ENCODE measurements at places on chromosomes 13 and 19. TPM values are rescaled to one million over a fixed set of nuclear protein-coding genes. Genes with fewer than 3 reads are reported as not detected.

DNA sequence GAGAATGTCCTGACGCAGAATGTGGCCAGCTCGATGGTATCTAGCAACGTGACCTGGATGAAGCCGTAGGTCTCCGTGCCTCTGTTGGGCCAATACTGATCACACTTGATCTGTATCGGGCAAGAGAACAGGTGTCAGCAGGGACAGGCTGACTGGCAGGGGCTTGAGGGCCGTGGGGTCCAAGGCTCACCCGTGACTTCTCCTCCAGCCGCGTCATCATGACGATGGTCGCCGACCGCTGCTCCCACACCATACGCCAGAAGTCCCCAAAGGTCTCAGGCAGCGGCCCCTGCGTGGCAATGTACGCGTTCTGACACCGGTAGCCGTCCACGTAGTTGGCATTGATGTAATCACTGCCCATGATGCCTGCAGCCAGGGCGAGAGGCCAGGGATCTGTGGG, 126.2 kb downstream of the PTPRS start:
- no peak overlapping the region for H3K27ac ChIP-seq
- H3K4me1 ChIP-seq, result peaks cover 3% of the 10 kb centered on the region
- no peaks in the 10 kb centered on the region for H3K27me3 ChIP-seq
- peaks cover 4% of the 10 kb centered on the region for H3K36me3 ChIP-seq
- H3K4me3 ChIP-seq, result no peak overlapping the region
- no peak for DNase-seq

DNA sequence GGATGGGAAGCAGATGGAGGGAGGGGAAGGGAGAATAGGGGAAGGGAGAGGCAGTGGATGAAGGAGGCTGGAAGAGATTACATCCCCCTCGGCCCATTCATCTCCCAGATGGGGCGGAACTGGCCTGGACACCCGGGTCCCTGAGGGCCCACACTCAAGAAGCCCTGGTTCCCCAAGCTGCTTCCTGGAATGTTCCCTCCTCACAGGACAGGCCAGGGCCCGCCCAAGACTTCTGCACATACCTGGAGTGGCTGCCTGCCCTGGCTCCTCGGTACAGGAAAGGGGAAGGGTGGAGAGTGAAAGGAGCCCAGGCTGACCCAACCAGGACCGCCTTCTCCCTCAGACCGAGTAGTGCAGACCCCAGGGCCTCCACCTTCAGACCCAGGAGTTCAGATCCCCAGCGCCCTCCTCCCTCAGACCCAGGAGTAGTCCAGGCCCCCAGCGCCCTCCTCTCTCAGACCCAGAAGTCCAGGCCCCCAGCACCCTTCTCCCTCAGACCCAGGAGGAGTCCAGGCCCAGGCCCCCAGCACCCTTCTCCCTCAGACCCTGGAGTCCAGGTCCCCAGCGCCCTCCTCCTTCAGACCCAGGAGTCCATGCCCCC, 489 bp downstream of the NTF4 start:
- no peak overlapping the region for H3K4me3 ChIP-seq
- no peak overlapping the region for H3K27ac ChIP-seq
- DNase-seq, result no peak
- H3K36me3 ChIP-seq, result no peaks in the 10 kb centered on the region
- peaks cover 50% of the 10 kb centered on the region for H3K27me3 ChIP-seq

DNA sequence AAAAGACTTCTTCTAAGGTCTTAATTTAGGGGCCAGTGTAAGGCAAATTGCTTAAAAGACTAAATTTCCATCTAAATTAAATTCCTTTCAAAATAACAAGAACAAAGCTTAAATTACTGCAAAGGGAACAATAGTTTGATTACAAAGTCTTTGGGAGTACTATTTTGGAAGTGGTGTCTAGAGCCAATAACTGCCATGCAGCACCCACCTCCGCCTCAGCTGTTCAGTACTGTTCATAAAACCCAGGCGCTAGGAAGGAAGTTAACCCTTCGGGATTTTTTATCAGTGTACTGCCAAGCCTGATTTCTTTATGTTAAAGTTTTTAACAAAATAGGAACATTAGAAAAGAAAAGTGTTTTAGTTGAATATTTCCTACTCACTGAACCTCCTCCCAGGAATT, 210.1 kb downstream of the LIG4 start:
- H3K27ac ChIP-seq, result no peak overlapping the region
- no peaks in the 10 kb centered on the region for H3K36me3 ChIP-seq
- H3K4me1 ChIP-seq, result no peaks in the 10 kb centered on the region

GRCh38 chr13:26585136-26585535, 27.7 kb downstream of the WASF3 start:
- H3K27ac ChIP-seq, result no peak overlapping the region
- no peaks in the 10 kb centered on the region for H3K4me1 ChIP-seq
- no peaks in the 10 kb centered on the region for H3K36me3 ChIP-seq
- H3K4me3 ChIP-seq, result no peak overlapping the region
- peaks cover 23% of the 10 kb centered on the region for H3K27me3 ChIP-seq
- DNase-seq, result no peak

DNA sequence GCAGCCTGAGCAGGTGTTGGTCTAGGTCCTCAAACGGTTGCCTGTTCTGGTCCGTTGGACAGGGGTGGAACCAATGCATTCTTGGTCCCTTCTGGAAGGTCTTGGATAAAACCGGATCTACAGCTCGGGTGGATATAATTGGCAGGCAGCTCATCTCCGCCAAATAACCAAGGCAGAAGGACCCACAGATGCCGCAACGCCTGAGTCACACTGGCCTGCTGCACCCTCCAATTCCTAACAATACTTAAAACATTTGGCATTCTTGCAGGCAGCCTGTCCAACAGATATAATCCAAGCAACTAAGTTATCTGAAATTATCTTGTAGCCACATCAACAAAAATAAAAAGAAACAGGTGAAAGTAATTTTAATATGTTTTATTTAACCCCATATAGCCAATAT, 59.0 kb upstream of the FGF14 start:
- H3K4me1 ChIP-seq, result peaks cover 6% of the 10 kb centered on the region
- peaks cover 15% of the 10 kb centered on the region for H3K27me3 ChIP-seq
- no peak overlapping the region for H3K4me3 ChIP-seq
- H3K36me3 ChIP-seq, result no peaks in the 10 kb centered on the region

Gene CGB1
- total RNA-seq, result not detected

Gene OR7D2
- total RNA-seq, result 0.05 TPM

Gene CALR
- 557 TPM for total RNA-seq

Gene ZNF471
- total RNA-seq, result 1.5 TPM

Gene OR7G1
- total RNA-seq, result not detected

Measured in activated CD4-positive, alpha-beta T cell treated with anti-CD3 and anti-CD28 coated beads for 36 hours (primary cell).